Thymus (tissue), 14 donors: ENCODE measurements at places on chromosomes 5 and 9. TPM values are rescaled to one million over a fixed set of nuclear protein-coding genes. Genes with fewer than 3 reads are reported as not detected.

- no peak for DNase-seq
- H3K27ac ChIP-seq: no peak overlapping the region
- H3K36me3 ChIP-seq: no peaks in the 10 kb centered on the region
- H3K4me3 ChIP-seq: no peak overlapping the region
- no peaks in the 10 kb centered on the region for H3K27me3 ChIP-seq
Observed at GRCh38 chr5:180301253-180301652, 9.4 kb upstream of the MAPK9 start.

GRCh38 chr5:23368393-23368792, 139.0 kb upstream of the PRDM9 start:
- H3K4me3 ChIP-seq: no peak overlapping the region
- no peaks in the 10 kb centered on the region for H3K4me1 ChIP-seq
- no peak for DNase-seq
- no peaks in the 10 kb centered on the region for H3K27me3 ChIP-seq
- H3K27ac ChIP-seq: no peak overlapping the region

DNA sequence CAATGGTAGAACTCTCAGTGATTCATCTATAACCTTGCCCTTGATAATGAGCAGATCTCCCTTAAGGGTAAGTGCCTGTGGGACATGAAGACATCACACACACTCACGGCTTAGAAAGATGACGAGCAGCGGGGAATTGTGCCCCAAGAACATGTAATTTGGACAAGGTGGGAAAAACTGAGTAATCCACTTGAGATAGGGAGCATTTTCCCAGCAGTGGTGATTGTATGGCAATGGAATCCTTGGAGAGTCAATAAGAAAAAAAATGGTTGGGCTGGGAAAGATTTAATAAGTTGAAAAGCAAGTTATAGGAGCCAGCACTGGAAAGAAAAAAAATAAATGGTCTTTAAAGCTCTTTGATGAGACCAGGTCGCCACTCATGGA, 193.1 kb downstream of the GLIS3 start:
- H3K4me3 ChIP-seq: no peak overlapping the region
- H3K27me3 ChIP-seq: no peaks in the 10 kb centered on the region
- H3K4me1 ChIP-seq: no peaks in the 10 kb centered on the region
- H3K36me3 ChIP-seq: no peaks in the 10 kb centered on the region
- no peak overlapping the region for H3K27ac ChIP-seq
- no peak for DNase-seq

GRCh38 chr5:43075319-43076293, 35.5 kb upstream of the ANXA2R start:
- no peak overlapping the region for H3K27ac ChIP-seq
- no peak for DNase-seq
- no peak overlapping the region for H3K4me3 ChIP-seq

GRCh38 chr5:108101130-108101529, 280.8 kb downstream of the FBXL17 start:
- no peak for DNase-seq
- H3K4me3 ChIP-seq: no peak overlapping the region
- no peaks in the 10 kb centered on the region for H3K36me3 ChIP-seq
- H3K27me3 ChIP-seq: no peaks in the 10 kb centered on the region
- no peak overlapping the region for H3K27ac ChIP-seq

DNA sequence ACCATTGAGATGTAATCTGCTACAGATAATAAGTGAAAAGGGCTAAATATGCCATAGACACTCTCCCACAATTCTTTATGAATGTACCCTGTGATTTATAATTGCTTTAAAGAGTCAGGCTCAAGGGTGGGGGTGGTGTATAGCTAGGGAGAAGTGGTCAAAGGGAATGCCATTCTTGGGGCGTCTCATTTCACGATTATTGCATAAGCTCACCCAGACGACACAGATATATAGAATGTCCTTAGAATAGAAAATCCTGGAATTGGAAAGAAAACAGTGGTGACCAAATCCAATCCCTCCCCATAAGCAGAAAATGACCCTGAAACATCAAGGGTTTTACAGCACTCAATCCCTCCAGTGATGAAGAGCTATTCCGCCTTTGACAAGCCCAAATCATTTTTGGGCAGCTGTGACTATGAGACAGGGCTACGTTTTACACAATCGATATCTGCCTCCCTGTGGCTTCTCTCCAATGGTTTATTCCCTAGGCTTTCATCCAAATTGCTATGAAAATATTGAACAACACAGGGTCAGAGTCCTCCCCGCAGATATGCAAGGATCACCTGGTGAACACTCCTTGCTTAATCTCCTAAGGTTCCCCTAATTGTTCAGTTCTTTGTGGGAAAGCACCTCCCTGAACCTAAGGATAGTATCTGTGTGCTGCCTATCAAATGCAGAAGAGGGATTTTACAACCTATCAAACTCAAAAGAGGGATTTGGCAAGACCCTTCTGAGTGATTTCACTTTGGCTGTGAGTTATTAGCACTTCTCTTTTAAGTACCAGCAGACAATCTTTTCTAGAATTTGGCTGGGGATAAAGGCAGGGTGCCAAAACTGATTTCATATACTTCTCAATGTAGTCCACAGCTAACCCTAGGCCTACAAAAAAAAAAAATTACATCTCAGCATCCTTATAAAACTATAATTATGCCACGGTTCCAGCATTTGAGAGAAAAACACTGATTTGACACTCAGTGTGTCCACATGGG, 144.9 kb upstream of the CDH6 start:
- DNase-seq: no peak
- no peaks in the 10 kb centered on the region for H3K4me1 ChIP-seq
- no peak overlapping the region for H3K4me3 ChIP-seq
- no peaks in the 10 kb centered on the region for H3K36me3 ChIP-seq
- no peak overlapping the region for H3K27ac ChIP-seq

DNA sequence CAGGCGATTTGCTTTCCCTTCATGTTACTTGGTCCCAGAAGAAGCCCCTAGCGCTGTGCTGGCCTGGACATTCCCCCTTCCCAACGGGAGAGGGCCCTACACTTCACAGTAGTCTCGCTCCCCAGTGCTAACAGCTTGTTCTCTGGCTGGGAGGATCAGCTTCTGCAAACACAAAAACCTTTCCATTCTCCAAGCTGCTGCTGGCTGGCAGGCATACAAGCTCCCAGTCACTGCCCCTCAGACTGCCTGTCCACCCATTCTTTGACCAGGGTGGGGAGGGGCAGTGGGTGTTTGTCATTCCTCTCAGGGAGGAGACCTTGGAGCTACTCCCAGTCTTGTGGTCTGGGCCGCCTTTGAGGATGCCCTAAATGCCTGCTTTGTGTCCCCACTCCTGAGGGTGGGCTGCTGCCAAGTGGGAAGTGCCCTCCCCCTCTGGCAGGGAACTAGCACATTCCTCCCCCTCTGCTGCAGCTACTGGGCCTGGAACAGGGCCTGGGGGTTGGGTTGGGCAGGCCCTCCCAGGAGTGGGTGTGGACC, 20.8 kb downstream of the ENHO start:
- peaks cover 11% of the 10 kb centered on the region for H3K27me3 ChIP-seq
- no peak for DNase-seq
- no peaks in the 10 kb centered on the region for H3K4me1 ChIP-seq

- no peak overlapping the region for H3K4me3 ChIP-seq
- H3K4me1 ChIP-seq: peaks cover 4% of the 10 kb centered on the region
Observed at GRCh38 chr5:176626876-176627236, 3.5 kb downstream of the SNCB start.

GRCh38 chr5:35803191-35803651, 53.5 kb upstream of the IL7R start:
- H3K36me3 ChIP-seq: no peaks in the 10 kb centered on the region
- H3K27me3 ChIP-seq: no peaks in the 10 kb centered on the region
- H3K27ac ChIP-seq: no peak overlapping the region
- DNase-seq: no peak
- H3K4me1 ChIP-seq: peaks cover 16% of the 10 kb centered on the region

- H3K4me1 ChIP-seq: no peaks in the 10 kb centered on the region
- H3K27ac ChIP-seq: no peak overlapping the region
- no peaks in the 10 kb centered on the region for H3K27me3 ChIP-seq
- DNase-seq: no peak
Observed at GRCh38 chr5:10958728-10959127, 197.7 kb upstream of the DAP start.

- H3K27ac ChIP-seq: no peak overlapping the region
- peaks cover 8% of the 10 kb centered on the region for H3K4me1 ChIP-seq
- DNase-seq: no peak
Observed at GRCh38 chr5:142446131-142446959, 121.5 kb upstream of the SPRY4 start.

DNA sequence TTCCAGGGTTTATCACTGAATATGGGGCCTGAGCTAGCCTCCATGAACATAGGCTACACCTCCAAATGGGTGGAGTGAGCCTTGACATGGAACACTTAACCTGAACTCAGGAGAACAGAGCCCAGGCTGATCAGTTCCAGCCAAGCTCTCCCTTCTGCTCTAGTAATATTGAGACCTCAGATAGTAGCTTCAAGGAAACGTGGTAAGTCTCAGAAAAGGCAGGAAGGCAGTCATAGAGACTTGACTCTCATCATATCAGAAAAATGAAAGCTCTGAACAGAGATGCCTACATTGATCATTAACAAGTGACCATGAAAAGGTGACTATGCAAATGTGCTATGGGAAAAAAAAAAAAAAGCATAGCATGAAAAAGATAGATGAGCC, 40.5 kb upstream of the MYO10 start:
- no peak overlapping the region for H3K4me3 ChIP-seq
- H3K4me1 ChIP-seq: no peaks in the 10 kb centered on the region
- H3K36me3 ChIP-seq: no peaks in the 10 kb centered on the region
- no peak for DNase-seq
- H3K27me3 ChIP-seq: no peaks in the 10 kb centered on the region
- no peak overlapping the region for H3K27ac ChIP-seq

- H3K4me3 ChIP-seq: no peak overlapping the region
- no peak for DNase-seq
- H3K36me3 ChIP-seq: no peaks in the 10 kb centered on the region
Observed at GRCh38 chr5:122906768-122907167, 61.4 kb downstream of the SNX24 start.

GRCh38 chr5:83097689-83098231, 20.4 kb downstream of the XRCC4 start:
- H3K4me1 ChIP-seq: peaks cover 13% of the 10 kb centered on the region
- no peak overlapping the region for H3K27ac ChIP-seq
- H3K27me3 ChIP-seq: no peaks in the 10 kb centered on the region
- no peaks in the 10 kb centered on the region for H3K36me3 ChIP-seq
- no peak for DNase-seq

GRCh38 chr9:80143899-80144298, 572.1 kb downstream of the TLE4 start:
- no peaks in the 10 kb centered on the region for H3K27me3 ChIP-seq
- no peaks in the 10 kb centered on the region for H3K4me1 ChIP-seq
- no peak overlapping the region for H3K4me3 ChIP-seq
- DNase-seq: no peak
- no peaks in the 10 kb centered on the region for H3K36me3 ChIP-seq

- no peak overlapping the region for H3K4me3 ChIP-seq
- H3K4me1 ChIP-seq: peaks cover 12% of the 10 kb centered on the region
- no peaks in the 10 kb centered on the region for H3K36me3 ChIP-seq
- peaks cover 31% of the 10 kb centered on the region for H3K27me3 ChIP-seq
Observed at GRCh38 chr5:133820507-133820906, 147.9 kb downstream of the C5orf15 start.

Gene SLC25A48
- total RNA-seq: 0.05 TPM

Gene MLANA
- total RNA-seq: not detected

Gene PCA3
- 0.09 TPM for total RNA-seq

Gene TRIO
- 26.9 TPM for total RNA-seq

Gene LECT2
- total RNA-seq: not detected

Gene PTPDC1
- 4.0 TPM for total RNA-seq

Gene HTR4
- total RNA-seq: not detected

Gene TAF11L10
- not detected for total RNA-seq

Gene MZB1
- 400 TPM for total RNA-seq

Gene STPG3
- 0.09 TPM for total RNA-seq

Gene PURA
- 4.7 TPM for total RNA-seq
